ENCODE measurements at places on chromosomes 16 and 17.

DNA sequence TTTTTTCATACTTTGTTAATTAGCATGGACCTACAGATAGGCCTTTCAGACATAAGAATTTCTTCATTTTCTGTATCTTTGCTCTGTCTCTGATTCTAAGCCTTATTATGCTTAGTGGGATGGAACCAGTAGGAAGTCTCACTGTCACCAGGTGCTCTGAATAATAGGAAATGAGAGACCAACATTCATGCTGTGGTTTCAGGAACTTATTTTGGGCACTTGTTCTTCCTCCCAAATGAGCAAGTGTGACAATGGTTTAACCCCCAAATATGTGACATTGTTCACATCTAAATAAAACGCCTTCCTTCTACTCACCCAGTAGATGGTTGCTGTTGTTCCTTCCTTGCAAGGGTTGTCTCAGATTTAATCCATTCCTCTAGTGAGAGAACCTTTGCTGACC lies 100.2 kb downstream of the SYCE1L start:
- peak; percentile 59 for DNase-seq

DNA sequence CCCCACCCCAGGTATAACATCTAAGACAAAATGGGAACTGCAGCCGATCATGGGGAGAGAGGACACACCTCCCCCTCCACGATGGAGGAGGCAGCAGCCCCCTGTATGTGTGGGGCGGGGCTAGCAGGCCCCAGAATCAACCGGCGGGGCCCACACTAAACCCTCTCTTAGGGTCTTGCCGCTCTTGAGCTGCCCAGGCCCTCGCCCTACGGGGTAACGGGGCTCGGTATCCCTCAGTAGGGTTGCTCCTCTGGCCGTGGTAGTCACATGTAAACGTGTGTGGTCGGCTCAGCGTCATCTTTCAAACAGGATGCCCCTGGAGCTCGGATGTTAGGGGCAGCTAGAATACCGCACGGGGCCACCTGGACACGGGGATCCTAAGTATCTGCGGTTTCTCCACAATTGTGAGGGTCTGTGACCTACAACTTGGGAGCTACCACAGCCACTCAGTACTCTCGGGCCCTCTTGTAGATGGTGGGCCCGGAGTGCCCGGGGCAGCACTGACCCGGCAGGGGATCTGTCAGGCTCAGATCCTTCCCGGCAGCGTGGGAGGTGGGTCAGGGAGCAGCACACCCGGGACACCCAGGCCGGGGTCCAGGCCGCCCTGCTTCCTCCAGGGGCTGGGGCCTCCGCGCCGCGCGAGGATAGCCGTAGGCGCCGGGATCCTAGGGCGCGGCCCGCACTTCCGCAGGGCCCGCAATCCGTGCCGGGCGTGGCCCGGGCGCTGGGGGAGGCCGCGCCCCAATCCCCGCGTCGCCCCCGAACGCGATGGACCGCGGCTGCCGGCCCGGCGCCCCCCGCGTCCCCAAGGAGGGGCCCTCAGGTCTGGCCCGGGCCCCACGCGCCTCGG lies 781 bp downstream of the ARHGDIA start:
- peak; percentile 57 for DNase-seq

DNA sequence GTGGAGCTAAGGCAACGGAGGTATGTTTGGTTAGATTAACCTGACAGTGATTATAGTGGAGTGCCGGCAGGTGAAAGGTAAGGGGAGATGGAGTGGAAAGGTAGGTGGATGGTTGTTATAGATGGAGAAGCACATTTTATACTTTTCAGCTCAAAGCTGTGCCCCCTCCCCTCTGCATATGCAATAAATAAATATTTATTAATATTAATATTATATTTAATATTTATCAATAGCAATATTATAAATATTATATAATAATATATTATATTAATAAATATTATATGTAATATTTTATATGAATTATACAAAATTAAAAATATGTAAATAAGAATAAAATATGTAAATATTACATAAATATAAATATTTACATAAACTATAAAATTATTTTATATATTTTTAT lies 70.0 kb downstream of the WSCD1 start:
- DNase-seq = no peak

DNA sequence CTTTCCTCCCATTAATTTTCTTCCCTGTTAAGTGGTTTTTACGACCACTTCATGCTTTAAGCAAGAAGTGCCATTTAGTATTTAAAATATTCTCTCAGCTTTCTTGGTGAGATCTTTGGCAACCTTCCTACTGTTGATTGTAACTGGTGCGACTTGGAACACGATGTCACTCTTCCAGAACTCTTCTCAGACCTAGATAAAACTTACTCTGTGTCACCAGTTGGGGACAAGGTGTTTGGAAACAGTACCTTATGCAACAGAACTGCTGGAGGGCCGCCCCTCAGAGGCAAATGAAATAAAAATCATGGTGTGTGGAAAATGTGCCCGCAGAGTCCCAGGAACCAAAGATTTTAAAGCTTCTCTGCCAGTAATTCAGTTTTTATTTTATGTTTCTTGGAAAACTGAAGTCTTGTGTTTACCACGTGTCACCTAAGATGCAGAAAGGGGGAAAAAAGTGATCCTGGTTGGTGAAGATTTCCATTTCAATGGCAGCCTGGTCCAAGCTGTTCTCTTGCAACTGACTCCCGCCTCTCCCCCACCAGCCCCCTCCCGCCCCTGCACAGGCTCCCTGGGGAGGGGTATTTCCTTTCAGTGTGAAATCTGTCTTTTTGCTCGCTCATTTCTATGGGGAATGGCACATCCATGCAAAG lies 7.2 kb upstream of the HSD11B2 start:
- no peak for DNase-seq

- no peak for DNase-seq
Observed at GRCh38 chr16:2333231-2333630, 7.3 kb downstream of the ABCA3 start.

Data from HT1080 (cell line).